A673 (cell line): ENCODE measurements at places on chromosomes 16 and 17. TPM values are rescaled to one million over a fixed set of nuclear protein-coding genes. Genes with fewer than 3 reads are reported as not detected.

MAF gene
- total RNA-seq: 0.06 and 0.24 TPM in 2 replicates

KRT10 gene
- 35.0 and 36.2 TPM in 2 replicates for total RNA-seq

- no peak for DNase-seq
Measured at GRCh38 chr16:3963203-3963602, 82.7 kb upstream of the CREBBP start.

DNA sequence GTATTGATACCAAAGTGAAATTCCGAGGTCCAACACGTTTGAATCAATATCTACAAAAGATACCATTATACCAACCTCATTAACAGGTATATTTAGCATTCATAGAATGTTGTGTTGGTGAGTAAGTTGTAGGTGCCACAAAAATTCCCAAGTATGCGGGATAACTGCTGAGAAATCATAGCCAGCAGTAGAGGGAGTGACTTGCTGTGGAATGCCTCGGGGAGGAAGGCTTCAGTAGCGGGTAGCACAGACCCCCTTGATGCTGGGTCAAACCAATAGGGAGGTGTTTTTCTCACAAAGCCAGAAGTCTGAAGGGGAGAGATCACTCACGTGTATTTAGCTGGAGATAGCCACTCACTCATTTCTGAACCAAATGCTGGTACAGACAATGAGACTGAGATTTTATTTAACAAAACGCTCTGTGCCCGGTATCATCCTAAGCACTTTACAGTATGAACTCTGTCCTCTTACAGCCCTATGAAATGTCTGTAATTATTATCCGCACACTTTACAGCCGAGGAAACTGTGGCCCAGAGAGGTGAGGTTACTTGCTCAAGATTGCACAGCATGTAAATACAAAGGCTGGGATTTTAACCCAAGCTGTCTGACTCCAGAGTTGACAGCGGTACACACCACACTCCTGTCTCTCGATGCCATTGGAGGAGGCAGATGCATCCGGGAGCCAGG is 23.1 kb downstream of the HSBP1 start:
- DNase-seq: no peak

ZNF213 gene
- total RNA-seq: 16.0 and 16.1 TPM in 2 replicates

DNA sequence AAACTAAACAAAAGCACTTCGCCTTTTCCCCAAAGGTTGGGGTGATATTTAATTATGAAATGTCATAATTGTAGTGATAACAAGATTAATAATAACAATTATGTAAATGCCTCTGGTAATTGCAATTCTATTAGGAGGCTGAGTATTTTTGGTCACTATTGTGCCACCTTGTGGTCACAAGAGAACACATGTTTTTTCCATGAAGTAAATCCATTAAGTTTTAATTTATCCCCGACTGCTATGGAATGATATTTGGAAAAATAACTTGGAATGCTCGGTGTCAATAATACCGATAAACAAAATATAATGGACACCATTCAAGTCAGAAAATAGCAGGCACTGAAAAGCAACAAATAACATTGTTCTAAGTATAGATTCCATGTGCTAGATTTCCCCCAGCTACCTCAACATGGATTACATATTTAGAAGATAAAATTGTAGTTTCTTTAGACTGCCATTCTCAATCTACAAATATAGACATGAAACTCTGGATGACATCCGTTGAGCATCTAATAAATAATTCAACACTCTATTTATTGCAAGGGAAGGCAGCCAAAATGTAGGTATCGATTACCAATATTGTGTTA is 25.0 kb upstream of the KCNJ2 start:
- peak; percentile 41 for DNase-seq

DNA sequence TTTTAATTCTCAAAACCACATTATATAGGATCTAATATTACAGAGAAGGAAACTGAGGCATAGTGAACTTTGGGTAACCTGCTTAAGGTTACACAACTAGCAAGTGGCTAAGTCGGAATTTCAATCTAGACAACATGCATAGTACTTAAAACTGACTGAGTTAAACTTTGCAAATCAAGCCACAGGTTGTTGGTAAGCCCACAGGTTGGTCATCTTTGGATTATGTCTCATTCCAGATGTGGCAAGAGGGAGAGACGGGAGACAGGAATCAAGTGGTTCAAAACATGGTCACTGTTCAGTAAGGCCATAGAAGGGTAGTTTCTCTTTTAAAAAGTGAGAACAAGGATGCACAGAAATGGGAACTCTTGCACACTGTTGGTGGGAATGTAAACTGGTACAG is 57.1 kb downstream of the MYO1D start:
- DNase-seq: no peak

- DNase-seq: no peak
Measured at GRCh38 chr16:4370570-4371356, 885 bp upstream of the VASN start.

DNA sequence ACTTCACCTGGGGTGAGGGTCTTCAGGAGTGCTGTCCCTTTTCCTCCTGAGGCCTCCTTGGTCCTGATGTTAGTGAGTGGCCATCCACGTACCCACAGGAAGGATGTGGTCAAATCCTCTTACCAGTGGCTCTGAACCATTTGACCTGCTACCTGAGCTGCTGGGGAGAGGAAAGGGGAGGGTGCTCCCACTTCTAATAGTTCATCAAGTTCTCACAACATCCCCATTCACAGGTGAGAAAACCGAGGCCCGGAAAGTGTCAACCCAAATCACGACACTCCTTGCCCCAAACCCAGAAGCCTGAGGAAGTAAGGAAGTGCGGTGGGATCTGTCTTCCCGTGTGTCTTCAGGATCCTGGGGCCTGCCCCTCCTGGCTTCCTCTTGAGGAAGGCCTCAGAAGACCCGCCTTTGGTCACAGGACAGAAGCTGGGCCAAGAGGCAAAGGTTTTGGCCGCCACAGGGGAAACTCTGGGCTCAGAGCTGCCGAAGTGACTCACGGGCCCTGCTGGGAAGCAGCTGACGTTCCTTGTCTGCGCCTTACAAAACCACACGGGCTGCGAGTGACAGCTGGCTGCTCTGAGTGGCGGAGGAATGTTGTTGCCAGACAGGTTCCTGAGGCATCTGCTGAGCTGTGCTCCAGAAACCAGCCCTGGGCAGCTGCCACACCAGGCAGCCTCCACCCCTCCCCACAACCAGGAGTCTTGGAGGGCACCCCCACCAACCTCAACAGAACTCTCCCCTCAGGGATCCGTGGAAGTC is 13.9 kb upstream of the KIFC3 start:
- peak; percentile 85 for DNase-seq

GRCh38 chr16:13332713-13333255 is 431.4 kb downstream of the SHISA9 start:
- DNase-seq: no peak

DNA sequence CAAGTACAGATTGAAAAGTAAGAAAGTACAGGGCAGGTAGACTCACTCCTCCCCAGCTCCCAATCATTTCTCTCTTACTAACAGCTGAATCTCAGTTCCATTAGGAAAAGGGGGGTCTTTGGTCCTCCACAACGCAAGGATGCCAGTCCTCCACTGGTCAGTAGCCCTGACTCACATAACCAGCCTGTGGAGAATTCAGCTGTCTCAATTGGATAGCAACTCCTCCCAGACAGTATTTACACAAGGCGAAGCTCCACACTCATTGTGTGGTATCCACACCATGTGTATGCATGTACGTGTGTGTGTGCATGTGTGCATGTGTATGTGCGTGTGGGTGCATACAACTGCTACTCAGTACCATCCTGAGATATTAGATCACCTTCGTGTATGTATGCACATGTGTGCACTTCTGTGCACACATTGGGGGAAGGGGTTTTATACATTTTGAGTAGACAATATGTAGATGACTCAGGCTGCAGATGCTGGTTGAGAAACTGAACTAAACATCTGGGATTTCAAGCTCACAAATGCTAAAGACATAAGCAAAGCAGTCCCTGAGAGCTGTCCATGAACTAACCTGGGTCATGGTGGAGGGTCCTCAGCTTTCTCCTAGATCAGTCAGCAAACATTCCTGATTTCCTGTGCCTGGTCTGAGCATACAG is 240.1 kb downstream of the SLC39A11 start:
- DNase-seq: no peak

FOXL1 gene
- total RNA-seq: 0.13 and 0.20 TPM in 2 replicates

DNA sequence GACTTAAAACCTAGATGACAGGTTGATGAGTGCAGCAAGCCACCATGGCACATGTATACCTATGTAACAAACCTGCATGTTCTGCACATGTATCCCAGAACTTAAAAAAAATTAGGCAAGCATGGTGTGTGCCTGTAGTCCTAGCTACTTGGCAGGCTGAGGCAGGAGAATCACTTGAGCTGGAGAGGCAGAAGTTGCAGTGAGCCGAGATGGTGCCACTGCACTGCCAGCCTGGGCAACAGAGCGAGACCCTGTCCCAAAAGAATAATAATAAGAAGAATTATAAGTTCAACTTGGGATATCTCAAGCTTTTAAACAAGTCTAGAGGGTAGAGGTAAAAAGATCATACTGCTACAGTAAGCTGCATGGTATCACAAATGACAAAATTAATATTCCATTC is 9.8 kb downstream of the CDC6 start:
- DNase-seq: no peak

- DNase-seq: no peak
Measured at GRCh38 chr17:83081684-83082201, 2.3 kb downstream of the METRNL start.

MT1E gene
- total RNA-seq: 21.6 and 50.6 TPM in 2 replicates

GRCh38 chr17:63676584-63676983 is 23.3 kb downstream of the LIMD2 start:
- DNase-seq: peak; percentile 82
